ENCODE measurements at places on chromosomes 6 and 20.

- no peak for DNase-seq
These were observed 132.4 kb downstream of the MACROD2 start for GRCh38 chr20:14127514-14128223.

DNA sequence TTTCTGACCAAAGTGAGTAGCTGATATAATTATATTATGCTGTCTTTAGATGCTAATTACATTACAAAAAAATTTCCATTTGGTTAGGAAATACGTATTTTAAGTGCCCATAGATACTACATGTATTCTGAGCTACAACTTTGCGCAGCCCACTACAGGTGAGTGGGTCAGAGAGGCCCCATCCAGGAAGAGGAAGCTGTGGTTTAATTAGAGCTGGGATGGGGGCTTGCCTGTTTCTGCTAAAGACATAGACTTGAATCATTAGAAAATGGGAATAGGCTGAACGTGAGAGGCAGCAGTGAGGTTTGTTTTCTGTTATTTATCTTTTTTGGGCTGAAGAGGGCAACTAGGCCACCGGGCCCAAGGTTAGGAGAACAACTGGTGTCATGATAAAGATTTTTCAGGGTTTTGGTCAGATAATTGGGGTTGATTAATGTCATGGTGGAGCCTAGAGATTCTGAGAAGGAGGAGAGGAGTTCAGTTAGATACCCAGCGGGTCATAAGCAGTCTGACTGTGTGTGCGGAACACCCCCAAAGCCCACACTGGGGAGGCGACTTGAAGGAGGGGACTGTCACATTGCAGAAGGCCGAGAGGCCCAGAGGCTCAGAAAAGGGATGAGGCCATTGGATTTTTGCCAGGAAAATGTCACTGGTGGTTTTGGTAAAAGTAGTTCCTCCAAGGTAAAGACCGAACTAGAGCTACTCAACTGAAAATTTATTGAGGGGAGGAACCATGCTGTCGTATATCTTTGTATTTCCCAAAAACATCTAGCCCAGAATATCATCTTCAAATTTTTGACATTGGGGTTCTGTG is 14.5 kb upstream of the IRF4 start:
- no peak for DNase-seq

DNA sequence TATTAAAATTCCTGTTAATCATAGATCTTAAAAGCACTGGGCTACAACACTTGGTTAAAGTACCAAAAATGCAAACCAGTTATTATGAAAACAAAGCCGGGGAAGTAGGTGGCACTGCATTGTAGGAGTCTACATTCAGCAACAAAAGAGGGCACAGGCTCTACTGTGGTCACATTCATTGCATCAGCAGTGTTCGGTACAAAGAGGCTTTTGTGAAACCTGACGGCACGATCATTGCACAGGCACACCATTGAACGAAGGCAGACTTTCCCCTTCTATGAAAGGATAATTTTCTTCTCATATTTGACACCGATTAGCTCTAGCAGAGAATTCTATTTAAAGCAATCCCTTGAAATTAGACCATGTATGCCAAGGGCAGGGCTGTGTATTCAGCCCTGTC is 44.6 kb upstream of the AGPAT4 start:
- peak; percentile 30 for DNase-seq

GRCh38 chr20:61045876-61046585 is 206.0 kb upstream of the CDH4 start:
- no peak for DNase-seq

GRCh38 chr6:18845896-18846295 is 458.7 kb downstream of the RNF144B start:
- no peak for DNase-seq

DNA sequence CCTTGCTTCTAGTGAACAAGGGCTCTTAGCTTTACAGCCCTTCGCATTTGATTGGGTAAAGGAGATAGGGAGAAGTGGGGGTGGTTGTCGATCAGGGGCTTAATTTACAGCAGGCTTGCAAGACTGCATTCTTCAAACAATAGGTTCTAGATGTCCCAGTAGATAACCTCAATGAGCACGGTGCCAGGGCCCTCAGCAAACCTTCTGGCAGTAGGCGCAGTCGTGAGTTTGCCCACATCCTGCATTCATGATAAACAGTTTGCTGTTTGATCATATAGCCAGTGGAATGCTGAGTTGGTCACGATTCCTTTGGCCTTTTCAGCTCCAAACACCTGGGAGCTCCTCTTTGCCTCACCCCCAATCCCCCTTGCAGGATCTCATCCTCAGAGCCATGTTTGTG is 27.5 kb downstream of the SUN5 start:
- DNase-seq, result no peak

Data from HepG2 (cell line).